ENCODE measurements at places on chromosomes 6 and 20. TPM values are rescaled to one million over a fixed set of nuclear protein-coding genes. Genes with fewer than 3 reads are reported as not detected.

The GRM1 gene
- total RNA-seq = 0.05 TPM

The CST4 gene
- total RNA-seq = not detected

The HM13 gene
- total RNA-seq = 118 TPM

The HLA-DQB1 gene
- 4.2 TPM for total RNA-seq

The HTR1E gene
- total RNA-seq = not detected

The ANKRD66 gene
- not detected for total RNA-seq

The PRRT1 gene
- 2.6 TPM for total RNA-seq

The OPRM1 gene
- total RNA-seq = not detected

The HDAC2 gene
- 54.5 TPM for total RNA-seq

The PPP1R11 gene
- total RNA-seq = 53.4 TPM

The DEFB124 gene
- 0.76 TPM for total RNA-seq

The BPIFA1 gene
- total RNA-seq = not detected

The PPP1R14C gene
- total RNA-seq = not detected

The PCK1 gene
- total RNA-seq = 0.57 TPM

The SLC35B3 gene
- total RNA-seq = 15.4 TPM
